ENCODE measurements at places on chromosomes 2 and 18. TPM values are rescaled to one million over a fixed set of nuclear protein-coding genes. Genes with fewer than 3 reads are reported as not detected.

DNA sequence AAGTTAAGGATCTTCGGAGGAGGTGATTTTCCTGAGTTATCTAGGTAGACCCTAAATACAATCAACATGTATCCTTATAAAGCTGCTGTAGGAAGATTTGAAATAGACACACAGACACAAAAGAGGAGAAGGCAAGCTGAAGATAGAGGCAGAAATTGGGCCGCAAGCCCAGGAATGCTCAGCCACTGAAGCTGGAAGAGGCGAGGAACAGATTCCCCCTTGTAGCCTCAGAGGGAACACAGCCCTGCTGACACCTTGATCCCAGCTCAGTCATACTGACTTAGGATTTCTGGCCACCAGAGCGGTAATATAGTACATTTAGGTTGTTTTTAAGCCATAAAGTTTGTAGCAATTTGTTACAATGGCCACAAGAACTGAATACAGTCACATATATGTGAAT, 90.9 kb downstream of the ETAA1 start:
- DNase-seq: no peak

GRCh38 chr2:126765395-126765794, 109.4 kb downstream of the GYPC start:
- no peak for DNase-seq

- no peak for DNase-seq
These were observed 58.6 kb upstream of the MTIF2 start for GRCh38 chr2:55327470-55328230.

DNA sequence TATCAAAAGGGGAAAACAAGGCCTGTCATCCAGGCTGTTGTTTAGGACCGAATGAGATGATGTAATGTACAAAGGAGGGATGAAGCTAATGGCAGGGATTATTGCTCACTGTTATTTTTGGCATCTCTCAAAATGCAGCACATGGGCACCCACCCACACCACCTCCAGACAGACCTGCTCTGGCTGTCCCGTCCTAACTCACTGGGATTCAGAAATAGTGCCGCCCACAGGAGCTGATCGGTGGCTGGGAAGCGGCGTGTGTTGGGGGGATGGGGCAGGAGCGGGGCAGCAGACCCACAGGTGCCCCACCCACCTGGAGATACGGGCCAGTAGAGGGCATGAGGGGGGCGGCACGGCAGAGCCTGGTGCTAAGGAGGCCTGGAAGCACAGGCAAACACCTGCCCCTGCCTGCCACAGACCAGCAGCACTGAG, 52.2 kb downstream of the CRACDL start:
- DNase-seq: no peak

Gene COL3A1
- 228 TPM for total RNA-seq

Gene SH2D6
- total RNA-seq: 0.33 TPM

Measured in thymus (tissue), 14 donors.